Stimulated activated CD4-positive, alpha-beta T cell treated with anti-CD3 and anti-CD28 coated beads, Interleukin-2, amount 100 ng/mL, for 24 hours (primary cell): ENCODE measurements at places on chromosomes 1 and 21.

- DNase-seq, result no peak
Observed at GRCh38 chr1:83698644-83699043, 300.3 kb downstream of the TTLL7 start.

DNA sequence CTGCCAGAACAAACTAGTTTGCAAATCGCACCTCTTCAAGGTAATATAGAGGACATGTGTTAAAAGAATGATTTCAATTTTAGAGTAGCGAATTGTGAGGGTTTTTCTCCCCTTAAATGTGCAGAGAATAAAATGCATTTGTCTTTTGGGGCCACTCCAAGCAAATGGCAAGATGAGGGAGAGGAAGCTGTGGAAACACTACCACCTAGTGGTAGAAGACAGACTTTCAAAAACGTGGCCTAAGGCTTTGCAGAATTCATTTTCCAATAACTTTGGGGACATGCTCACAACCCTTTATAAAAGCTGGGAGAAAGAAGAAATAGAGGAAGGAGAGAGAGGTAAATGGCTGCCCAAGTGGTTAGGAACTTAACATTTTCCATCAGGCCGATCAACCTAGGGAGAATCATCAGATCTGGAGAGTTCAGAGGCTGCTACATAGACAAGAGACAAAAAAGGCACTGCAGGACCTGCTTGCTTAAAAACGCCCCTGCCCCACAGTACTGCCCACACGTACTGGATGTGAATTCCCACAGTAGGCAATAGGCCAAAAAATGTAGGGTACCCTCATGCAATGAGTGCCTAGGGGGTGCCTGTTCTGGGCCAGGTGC, 15.7 kb upstream of the RCAN1 start:
- DNase-seq, result peak; percentile 15

DNA sequence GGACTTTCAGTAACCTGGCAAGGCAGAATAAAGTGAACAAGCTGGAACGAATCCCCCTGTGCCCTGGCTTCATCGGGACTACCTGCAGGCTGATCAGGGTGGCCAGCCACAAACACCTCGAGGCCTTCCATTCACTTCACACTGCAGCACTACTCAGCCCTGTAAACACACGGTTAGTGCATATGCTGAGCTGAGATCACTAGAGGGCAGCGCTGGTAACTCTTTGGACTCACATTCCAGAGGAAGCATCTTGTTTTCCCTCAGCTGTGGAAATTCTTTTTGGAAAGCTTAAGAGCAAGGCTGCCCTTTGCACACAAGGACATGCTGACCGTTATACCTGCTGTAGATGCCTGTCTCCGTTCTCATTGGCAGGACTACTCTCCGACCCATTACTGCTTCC, 32.1 kb downstream of the PCSK9 start:
- DNase-seq, result no peak

DNA sequence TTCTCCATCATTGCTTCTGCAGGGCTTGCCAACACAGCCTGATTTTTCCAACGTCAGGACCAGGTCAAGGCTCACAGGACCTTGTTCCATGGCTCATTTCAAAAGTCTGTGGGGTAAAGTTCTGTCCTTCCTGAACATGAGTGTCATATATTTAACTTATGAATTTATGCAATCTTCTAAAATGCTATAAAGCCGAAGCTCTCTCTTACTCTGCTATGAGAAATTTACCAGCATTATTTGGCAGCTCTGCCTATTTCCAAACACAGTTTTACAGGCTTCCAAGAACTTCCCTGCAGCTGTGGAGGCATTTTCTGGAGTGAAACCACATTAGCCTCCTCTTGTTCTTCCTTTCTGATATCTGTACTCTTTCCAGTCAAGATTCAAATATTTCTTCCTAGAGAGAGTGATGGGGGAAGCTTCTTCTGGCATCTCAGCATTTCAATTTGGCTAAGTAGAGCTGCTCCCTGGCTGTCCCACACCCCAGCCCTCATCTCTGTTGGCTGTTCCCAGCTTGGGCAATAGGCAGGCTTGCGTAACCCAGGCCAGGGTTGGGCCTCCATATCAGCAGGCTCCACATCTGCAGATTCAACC, 15.6 kb upstream of the HMGCS2 start:
- no peak for DNase-seq

DNA sequence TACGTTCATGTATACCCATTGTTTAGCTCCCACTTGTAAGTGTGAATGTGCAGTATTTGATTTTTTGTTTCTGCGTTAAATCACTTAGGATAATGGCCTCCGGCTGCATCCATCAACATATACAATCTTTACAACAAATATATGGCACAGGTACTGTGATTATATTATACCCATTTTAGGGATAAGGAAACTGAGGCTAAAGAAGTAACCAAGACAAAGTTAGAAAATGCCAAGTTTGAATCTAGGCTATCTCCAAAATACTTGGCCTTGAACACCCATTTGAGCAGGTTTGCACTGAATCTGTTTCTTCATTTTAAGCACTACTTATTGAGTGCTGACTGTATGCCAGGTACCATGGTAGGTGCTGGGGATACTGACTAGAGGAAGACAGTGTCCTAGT, 149.6 kb downstream of the PBX1 start:
- no peak for DNase-seq

- no peak for DNase-seq
Observed at GRCh38 chr1:151805066-151805820, at the start of gene LINGO4. TSS of gene LINGO4 (minus strand) at chr1:151805419. CDS start at chr1:151802704, 2,715 bp downstream.

GRCh38 chr1:231369282-231369681, 31.2 kb downstream of the SPRTN start:
- DNase-seq, result no peak

- DNase-seq, result no peak
Observed at GRCh38 chr21:42809577-42810475, 69.5 kb downstream of the WDR4 start.

- no peak for DNase-seq
Observed at GRCh38 chr1:67192902-67193301, 26.6 kb downstream of the IL23R start.

- no peak for DNase-seq
Observed at GRCh38 chr1:226033582-226033981, 28.9 kb upstream of the H3-3A start.

- no peak for DNase-seq
Observed at GRCh38 chr1:147768582-147768981, 8.2 kb upstream of the GJA5 start.

- DNase-seq, result no peak
Observed at GRCh38 chr21:44459712-44460440, 4.6 kb downstream of the LRRC3 start.

DNA sequence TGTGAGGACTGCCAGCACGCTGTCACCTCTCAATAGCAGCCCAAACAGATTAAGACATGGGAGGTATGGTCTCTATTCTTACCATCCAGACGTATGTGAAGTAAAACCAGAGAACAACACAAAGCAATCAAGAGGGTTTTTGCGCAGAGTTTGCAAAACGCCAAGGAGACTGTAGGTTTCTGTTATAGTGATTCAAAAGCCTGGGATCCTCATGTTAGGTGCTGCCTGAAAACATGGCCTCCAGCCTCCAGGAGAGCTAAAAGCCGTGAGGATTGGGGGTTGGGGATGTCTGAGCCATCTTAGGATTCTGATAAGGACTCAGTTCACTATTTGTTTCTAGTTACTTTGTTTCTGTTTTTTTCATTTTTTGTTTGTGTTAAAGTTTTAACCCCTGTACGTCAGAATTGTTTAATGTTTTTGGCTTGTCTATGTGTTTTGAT, 4.2 kb upstream of the CCT8 start:
- no peak for DNase-seq

GRCh38 chr1:225999912-226000337, 782 bp upstream of the SDE2 start:
- no peak for DNase-seq

GRCh38 chr1:156766298-156767100, 836 bp upstream of the PRCC start:
- no peak for DNase-seq

- DNase-seq, result no peak
Observed at GRCh38 chr1:67138813-67139499, 4.2 kb upstream of the C1orf141 start.

DNA sequence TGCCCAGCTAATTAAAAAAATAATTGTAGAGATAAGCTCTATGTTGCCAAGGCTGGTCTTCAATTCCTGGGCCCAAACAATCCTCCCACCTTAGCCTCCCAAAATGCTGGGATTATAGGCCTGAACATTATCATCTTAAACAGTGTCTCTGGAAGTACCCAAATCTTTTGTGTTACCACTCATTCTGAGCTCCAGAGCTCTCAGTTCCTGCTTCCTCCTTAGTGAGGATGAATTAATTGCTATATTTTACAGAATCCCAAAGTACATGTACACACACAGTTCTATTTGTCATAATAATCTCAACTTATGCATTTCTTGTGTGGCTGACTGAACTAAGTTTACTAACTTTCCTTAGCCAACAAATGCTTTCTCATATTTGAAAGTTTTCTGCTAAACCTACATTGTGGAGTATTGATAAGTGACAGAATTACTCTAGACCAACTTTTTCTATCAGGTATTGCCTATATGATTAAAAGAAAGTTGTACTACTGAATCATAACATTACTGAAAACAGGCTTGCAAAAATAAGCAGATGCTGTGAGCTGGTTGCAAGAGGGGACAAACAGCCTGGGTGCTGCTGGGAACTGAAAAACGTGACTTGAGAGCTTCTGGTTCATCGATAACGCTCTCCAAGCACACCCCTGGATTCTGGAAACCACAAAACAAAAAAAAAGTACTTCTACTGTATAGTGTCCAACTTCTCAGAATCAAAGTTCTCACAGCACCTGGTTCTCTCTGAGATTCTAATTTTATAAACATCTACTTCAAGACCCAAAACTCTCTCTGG, 15.3 kb downstream of the VAV3 start:
- DNase-seq, result no peak

DNA sequence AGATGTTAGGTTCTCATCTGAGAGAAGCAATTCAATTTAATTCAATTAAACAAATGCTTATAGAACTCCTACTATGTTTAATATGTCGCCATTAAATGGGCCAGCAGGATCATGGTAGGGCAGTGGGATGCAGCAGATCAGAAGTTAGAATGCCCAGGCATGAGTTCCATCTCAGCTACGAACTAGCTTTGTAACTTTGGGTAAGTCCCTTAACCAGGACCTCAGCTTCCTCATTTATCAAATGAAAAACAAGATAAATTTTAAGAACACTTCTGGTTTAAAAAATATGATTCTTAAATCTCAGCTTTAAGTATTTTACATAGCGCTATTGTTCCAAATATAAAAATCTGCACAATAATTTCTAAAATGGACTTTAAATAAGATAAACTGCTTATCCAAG, 67.5 kb upstream of the GFI1 start:
- no peak for DNase-seq

DNA sequence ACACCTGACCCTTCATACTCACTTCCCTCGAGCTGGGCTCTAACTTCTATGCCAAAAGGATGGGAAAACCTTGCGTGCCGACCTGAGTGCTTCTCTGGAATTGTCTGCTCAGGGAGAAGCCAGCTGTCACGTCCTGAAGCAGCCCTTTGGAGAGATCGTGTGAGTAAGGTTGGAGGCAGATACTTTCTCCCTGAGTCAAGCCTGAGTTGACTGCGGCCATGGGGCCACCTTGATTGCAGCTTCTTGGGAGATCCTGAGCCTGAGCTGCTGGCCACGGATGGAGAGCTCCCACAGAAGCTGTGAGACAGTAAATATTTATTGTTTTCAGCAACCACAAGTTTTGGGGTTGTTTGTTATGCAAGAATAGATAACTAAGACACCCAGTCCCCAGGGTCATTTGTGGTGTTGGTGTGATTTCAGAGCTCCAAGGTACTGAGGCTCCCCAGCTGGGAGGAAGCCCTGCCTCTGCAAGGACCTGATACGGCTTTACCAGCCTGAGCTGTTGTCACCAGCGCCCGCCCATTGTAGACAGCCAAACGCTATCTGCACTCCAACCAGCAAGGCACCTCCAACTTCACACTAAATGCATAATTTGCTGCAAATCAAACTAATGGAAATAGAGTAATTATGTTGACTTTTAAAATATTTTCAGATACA, 531.6 kb downstream of the PTPRU start:
- DNase-seq, result no peak

GRCh38 chr1:223248001-223248769, 105.1 kb upstream of the TLR5 start:
- no peak for DNase-seq

- no peak for DNase-seq
Observed at GRCh38 chr1:113123737-113124136, 50.7 kb downstream of the LRIG2 start.

- no peak for DNase-seq
Observed at GRCh38 chr1:245572709-245573108, 417.9 kb downstream of the KIF26B start.

GRCh38 chr1:178086294-178086693, 7.6 kb upstream of the RASAL2 start:
- DNase-seq, result no peak

- DNase-seq, result peak; percentile 46
Observed at GRCh38 chr1:109793486-109794318, 30.0 kb upstream of the EPS8L3 start.
